Hindlimb muscle (tissue), 1 donor: ENCODE measurements at places on chromosomes 2 and 18.

GRCh38 chr2:10865841-10866240 is 45.9 kb upstream of the KCNF1 start:
- no peak for DNase-seq

DNA sequence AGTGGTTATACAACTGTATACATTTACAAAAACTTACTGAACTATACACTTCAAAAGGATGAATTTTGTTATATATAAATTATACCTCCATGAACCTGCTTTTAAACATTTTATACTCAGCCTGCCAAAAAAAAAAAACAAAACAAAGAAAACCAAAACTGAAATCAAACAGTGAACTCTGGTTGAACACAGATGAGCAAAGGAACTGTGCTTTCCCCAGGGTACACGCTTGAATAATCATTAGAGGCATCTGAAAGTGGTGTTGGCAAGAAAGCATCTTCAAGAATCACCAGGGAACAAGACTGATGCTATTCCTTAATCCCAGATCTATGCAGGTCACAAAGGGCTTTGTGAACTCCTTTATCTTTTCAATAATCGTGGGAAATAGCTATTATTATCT is 77.0 kb upstream of the LYPD1 start:
- DNase-seq, result no peak

DNA sequence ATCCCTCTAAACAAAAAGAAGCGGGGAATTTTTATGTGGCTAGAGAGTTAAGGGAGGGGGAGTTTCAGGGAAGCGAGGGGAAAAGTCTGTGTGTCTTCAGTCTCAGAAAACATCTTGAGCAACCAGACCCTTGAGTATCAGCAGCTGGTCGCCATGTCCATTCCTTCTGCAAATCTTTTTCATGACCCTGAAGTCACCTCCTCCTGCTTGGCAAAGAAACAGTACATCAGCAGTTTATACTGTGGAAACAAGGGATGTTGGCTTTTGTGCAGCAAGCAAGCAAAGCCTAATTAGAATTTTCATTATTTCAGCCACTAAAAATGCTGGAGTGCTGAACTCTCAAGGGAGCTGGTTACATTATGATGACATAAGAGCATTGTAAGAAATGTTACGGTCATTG is 187.4 kb upstream of the SLC8A1 start:
- peak; percentile 51 for DNase-seq

GRCh38 chr18:51164761-51165281 is 32.7 kb downstream of the MEX3C start:
- DNase-seq, result no peak

GRCh38 chr2:88170472-88170892 is 336 bp downstream of the THNSL2 start:
- no peak for DNase-seq

GRCh38 chr18:78776151-78776550 is 203.5 kb upstream of the SALL3 start:
- no peak for DNase-seq

- DNase-seq, result no peak
These were observed 66.4 kb upstream of the EDAR start for GRCh38 chr2:109055435-109055834.
